ENCODE measurements at places on chromosomes 5 and 9. TPM values are rescaled to one million over a fixed set of nuclear protein-coding genes. Genes with fewer than 3 reads are reported as not detected.

- no peak for DNase-seq
Measured at GRCh38 chr5:86112249-86112648, 505.5 kb upstream of the COX7C start.

GRCh38 chr9:24479361-24480059 lies 66.2 kb downstream of the IZUMO3 start:
- DNase-seq, result no peak

DNA sequence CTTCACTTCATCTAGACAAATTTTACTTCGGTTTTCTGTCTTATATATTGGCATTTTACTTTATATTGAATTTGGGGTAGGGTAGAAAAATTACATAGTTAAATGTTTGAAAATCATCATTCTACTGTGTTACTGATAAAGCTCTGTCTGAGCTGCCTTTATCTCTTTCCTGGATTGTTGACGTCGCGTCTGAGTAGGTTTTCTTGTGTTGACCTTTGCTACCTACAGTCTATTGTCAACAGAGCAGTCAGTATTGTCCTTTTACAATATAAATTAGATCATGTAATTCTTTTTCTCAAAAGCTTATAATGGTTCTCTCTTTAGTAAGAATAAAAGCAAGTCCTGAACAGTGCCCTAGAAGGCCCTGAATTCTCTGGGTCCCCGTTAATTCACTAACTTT lies 128.2 kb downstream of the HACD4 start:
- DNase-seq, result no peak

- no peak for DNase-seq
Measured at GRCh38 chr5:117054911-117055310, 480.3 kb upstream of the SEMA6A start.

DNA sequence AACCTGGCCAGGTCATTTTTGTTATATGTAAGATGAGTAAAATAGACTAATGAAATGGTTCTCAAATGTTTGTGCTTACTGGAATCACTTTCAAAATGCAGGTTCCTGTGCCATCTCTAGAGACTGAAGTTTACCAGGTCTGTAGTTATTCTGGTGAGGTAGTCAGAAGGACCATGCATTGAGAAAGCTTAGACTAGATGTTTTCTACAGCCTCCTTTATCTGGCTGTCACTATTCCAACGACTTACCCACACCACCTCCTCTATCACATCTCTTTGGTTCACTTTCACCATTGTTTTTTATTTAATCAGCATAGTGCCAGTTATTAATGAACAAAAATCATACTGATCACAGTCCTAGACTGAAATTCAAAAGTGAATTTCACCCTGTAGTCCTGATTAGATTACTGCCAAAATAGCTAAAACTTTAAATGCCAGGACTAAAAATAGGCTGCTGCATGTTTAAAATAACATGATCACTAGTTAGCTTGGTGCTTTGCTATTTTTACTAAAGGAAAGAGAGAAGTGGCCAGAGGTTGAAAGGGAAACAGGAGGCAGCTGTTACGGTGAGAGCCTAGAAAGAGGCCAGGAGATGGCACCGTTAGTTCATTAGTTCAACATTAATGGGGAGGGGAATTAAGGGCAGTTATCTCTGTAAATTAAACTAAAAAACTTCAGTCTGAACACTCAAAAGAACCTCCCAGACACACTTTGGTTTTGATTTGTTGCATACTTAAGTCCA lies 13.9 kb upstream of the FNIP1 start:
- no peak for DNase-seq

FREM1 gene
- total RNA-seq, result 0.22 TPM

GRCh38 chr9:105662184-105663104 lies at the start of gene TAL2:
Gene TAL2, plus strand, starts transcription at chr9:105662457. Its CDS starts 40 bp downstream, at chr9:105662497.
- no peak for DNase-seq

PCA3 gene
- not detected for total RNA-seq

PAPPA gene
- 2.5 TPM for total RNA-seq

DNA sequence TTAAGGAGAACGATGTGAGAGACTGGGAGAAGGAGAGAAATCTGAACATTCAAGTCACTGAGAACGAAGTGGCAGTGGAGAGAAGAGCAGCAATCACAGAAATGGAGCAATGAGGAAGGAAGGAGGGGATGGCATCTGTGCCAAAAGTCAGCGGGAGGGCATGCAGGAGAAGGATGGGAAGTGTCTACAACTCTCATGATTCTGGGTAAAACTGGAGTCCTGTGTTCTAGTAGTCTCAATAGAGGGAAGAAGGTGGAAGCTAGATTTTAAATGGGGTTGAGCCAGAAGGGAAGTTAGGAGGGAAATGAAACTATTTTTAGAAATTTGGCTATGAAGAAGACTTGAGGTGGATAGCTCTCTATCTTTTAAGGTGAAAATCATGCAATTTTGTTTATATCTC lies 39.1 kb upstream of the SPATA31C2 start:
- DNase-seq, result no peak

BSPRY gene
- 8.8 TPM for total RNA-seq

DNA sequence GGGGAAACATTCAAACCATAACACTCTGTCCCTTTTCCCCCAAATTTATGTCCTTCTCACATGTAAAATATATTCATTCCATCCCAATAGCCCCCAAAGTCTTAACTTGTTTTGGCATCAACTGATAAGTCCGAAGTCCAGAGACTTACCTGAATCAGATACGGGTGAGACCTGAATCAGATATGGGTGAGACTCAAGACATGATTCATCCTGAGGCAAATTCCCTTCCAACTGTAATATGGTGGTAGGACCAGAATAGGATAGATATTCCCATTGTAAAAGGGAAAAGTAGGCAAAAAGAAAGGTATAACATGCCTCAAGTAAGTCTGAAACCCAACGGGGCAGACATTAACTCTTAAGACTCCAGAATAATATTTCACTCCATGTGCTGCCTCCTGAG lies 115.6 kb upstream of the CKMT2 start:
- DNase-seq, result no peak

PCDHGA11 gene
- total RNA-seq, result 2.6 TPM

GRCh38 chr5:107461770-107462169 lies 209.0 kb downstream of the EFNA5 start:
- DNase-seq, result peak; percentile 72

DNA sequence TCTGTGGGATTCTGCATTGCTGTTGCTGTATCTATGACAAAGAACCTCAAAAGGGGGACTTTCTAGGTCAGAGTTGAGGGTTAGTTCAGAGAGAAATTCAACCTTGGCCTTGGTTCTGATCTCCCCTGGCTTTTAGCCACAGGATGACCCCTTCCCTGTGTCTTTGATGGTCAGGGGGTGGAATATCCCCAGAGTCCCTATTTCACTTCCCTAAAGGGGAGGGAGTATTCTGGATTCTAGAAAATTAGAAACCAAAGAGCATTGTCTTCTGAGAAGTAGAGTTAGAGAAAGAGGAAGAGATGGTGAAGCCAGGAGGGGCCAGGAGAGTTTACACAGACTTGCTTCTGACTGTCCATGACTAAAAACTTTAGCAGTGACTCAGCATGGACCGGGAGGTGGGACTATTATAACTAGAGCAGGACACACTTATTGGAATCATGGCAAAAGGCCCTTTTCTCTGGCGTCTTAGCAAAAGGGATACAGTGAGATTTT lies 56.2 kb upstream of the LPAR1 start:
- no peak for DNase-seq

MYMK gene
- total RNA-seq, result not detected

GRCh38 chr5:169956756-169957155 lies 23.5 kb downstream of the INSYN2B start:
- DNase-seq, result no peak

SPINK4 gene
- not detected for total RNA-seq

GRCh38 chr5:64865662-64866061 lies 96.9 kb downstream of the CWC27 start:
- no peak for DNase-seq

IL17B gene
- not detected for total RNA-seq

GRCh38 chr5:139810341-139811273 lies 15.0 kb downstream of the PSD2 start:
- no peak for DNase-seq

TMEM174 gene
- not detected for total RNA-seq

DNA sequence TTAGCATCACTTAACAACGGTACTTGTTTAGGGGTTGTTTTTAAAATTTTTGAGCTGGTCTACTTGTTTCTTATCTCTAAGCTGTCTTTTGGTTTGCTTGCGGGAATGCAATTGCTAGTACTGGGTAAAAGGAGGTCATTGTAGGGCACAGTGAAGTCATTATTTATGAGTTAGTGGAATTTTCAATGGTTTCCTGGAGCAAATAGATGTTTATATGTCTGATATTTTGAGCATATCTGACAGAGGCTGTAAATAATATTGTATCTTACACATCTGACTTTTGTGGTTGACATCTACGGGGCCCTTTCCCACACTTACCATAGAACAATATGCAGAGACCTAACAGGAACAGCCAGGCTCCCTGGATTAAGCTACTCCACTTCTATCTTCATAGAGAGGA lies 90.4 kb upstream of the IL6ST start:
- no peak for DNase-seq

GRCh38 chr5:14766584-14766983 lies 102.1 kb downstream of the OTULIN start:
- DNase-seq, result no peak

DNA sequence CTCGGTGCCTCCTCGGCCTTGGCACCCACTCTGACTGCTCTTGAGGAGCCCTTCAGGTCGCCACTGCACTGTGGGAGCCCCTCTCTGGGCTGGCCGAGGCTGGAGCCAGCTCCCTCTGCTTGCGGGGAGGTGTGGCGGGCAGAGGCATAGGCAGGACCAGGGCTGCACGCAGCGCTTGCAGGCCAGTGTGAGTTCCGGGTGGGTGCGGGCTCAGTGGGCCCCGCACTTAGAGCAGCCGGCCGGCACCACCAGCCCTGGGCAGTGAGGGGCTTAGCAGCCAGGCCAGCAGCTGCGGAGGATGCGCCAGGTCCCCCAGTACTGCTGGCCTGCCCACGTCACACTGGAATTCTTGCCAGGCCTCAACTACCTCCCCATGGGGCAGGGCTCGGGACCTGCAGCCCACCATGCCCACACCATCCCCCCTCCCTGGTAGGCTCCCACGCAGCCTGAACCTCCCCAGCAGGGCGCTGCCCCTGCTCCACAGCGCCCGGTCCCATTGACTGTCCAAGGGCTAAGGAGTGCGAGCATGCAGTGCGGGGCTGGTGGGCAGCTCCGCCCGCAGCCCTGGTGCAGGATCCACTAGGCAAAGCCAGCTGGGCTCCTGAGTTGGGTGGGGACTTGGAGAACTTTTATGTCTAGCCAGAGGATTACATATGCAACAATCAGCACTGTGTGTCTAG lies 602.9 kb upstream of the ST8SIA4 start:
- DNase-seq, result no peak

PPP2R2B gene
- 3.9 TPM for total RNA-seq

IL33 gene
- not detected for total RNA-seq

GRCh38 chr5:88952344-88952743 lies 69.4 kb upstream of the MEF2C start:
- DNase-seq, result no peak

KIAA0825 gene
- total RNA-seq, result 0.87 TPM

GRCh38 chr9:127233550-127233949 lies 31.0 kb upstream of the GARNL3 start:
- DNase-seq, result no peak

HRH2 gene
- total RNA-seq, result 0.29 TPM

DNA sequence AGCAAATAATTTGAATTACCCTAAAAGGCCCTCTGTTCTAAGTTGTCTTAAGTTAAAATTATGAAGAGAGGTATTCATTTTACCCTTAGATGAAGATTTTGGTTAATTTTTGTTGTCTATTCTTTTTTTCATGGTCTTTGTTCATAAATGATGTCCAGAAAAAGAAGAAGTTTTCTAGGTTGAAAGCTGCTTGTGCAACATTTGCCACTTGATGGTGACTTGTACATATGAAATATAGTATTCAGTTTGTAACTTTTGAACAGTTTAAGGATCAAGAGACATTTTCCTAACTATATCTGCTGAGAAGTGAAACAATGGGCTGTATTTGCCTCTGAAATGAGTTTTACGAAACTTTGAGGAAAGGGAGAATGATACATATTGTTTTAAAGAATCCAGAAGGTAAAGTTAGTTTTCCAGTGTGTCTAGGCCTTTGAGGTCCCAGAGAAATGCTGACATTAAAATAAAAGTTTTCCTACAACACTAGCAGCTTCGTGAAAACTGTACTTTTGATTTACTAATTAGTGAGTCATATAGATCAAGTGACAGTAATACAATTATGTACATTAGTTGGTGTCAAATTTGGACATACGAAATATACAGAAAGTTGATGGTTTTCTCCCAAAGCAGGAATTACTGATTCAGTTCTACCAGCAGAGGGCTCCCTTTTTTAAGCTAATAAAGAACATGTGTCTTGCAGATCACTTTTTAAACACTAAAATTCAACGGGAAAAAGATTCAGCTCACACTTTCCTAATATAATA lies 70.5 kb downstream of the PIK3R1 start:
- DNase-seq, result no peak
